ENCODE measurements at places on chromosomes 1 and 21.

- no peak for DNase-seq
These were observed 78.4 kb downstream of the OLFM3 start for GRCh38 chr1:101918277-101918676.

DNA sequence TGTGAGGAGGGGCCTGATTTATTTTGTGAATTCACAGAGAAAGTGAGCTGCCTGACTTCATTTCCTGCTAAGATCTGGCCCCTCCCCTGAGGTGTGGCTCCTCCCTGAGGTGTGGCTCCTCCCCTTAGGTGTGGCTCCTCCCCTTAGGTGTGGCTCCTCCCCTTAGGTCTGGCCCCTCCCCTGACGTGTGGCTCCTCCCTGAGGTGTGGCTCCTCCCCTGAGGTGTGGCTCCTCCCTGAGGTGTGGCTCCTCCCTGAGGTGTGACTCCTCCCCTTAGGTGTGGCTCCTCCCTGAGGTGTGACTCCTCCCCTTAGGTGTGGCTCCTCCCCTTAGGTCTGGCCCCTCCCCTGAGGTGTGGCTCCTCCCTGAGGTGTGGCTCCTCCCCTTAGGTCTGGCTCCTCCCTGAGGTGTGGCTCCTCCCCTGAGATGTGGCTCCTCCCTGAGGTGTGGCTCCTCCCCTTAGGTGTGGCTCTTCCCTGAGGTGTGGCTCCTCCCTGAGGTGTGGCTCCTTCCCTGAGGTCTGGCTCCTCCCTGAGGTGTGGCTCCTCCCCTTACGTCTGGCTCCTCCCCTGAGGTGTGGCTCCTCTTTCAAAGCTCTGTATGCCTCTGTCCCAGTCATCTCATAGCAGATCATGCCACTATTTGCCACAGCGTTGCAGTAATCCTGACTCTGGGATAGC lies 26.9 kb upstream of the LRRC3 start:
- DNase-seq: peak; percentile 2

GRCh38 chr1:221442056-221442455 lies 299.8 kb downstream of the DUSP10 start:
- DNase-seq: no peak

DNA sequence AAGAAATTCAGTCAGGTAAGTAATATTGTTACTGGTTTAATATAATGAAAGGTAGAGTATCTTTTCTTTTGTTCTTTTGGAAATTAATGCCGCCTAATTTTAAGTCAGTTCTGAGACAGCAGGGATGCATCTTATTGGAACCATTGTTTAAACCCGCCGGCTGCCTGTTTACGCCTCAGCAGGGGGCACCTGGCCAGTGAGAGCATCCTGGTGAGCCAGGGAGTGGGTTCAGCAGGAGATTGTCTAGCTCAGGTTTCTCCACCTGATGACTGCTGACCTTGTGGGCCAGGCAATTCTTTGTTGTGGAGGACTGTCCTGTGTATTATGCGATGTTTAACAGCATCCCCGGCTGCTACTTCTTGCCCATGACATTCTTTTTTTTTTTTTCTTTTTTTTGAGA lies 30.2 kb downstream of the CHAF1B start:
- no peak for DNase-seq

DNA sequence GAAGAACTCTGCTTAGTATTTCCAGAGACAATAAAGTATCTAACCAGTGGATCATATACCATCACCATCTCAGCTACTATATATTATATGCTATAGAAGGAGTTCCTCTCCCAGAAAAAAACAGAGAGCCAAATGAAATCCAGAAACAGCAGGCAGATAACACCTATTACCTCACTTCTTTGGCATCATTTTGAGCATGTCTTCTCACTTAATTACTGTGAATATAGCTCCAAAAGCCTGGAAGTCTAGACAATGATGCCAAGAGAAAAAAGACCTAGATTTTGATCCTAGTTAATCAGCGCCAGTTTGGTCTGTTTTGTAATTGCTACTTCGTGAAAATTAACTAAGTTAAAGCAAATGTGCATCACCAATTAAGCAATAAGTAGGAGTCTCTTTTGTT lies 131.3 kb downstream of the EIF4G3 start:
- no peak for DNase-seq

DNA sequence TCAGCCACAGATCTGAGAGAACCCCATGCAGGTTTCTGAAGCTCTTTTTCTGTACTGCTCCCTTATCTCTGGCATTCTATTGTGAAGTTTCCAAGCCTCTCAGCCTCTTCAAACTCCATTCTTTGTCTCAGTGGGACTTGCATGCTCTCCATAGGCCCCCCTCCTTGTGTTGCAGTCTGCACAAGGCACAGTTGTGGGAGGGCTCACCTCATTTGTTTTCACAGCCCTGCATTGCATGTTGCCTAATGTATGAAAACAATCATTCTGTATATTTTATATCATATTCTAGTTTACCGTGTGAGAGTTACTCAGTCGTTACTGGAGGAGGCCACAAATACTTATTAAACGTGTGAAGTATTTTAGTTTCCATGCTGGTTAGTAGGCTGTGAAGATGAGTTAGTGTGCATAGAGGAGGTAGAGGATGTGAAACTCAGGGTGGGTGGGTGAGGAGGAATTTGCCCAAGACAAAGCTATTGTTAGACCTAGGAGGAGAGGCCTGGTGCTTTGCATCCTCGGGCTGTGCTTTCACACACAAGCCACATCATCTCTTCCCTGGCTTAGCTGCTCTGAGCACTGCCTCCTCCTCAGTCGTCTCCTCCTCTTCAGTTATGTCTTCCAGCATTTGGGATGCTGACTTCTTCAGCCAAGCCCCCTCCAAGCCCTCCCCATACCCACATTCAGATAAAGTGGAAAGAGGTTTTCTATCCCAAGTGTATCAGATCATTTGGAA lies 7.8 kb upstream of the CHI3L2 start:
- DNase-seq: no peak

DNA sequence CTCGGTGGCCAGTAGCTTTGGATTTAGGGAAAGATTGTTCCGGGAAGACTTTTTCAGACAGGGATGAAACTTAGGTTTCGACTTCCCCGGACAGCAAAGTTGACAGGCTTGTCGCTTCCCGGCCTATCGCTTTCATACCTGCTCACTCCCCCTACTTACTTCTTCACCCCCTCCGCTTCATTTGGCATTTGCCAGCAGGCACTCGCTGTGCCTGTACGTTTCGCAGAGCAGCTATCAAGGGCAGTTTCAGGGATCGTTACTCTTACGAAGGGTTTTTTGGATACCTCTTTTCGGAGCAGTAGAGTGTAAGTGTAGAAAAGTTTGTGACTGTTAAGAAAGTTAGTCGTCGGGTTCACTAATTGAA lies 393 bp downstream of the BLZF1 start:
- no peak for DNase-seq

DNA sequence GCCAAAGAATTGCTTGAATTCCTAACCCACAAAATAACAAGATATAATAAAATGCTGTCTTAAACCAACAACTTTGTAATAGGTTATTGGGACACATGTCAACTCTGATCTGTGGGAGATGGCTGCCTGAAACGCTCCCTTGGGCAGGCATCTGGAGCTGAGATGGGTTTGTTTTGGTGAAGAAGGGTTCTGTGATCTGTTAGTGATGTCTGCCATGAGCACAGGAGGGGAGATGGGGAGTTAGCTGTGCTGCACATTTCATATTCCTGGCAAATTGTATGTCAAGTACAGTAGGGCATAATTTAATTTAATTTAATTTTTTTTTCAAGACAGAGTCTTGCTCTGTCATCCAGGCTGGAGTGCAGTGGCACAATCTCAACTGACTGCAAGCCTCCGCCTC lies 34.2 kb upstream of the IFNLR1 start:
- DNase-seq: no peak

- DNase-seq: no peak
These were observed 86.8 kb downstream of the TGFBR3 start for GRCh38 chr1:91799159-91799558.

DNA sequence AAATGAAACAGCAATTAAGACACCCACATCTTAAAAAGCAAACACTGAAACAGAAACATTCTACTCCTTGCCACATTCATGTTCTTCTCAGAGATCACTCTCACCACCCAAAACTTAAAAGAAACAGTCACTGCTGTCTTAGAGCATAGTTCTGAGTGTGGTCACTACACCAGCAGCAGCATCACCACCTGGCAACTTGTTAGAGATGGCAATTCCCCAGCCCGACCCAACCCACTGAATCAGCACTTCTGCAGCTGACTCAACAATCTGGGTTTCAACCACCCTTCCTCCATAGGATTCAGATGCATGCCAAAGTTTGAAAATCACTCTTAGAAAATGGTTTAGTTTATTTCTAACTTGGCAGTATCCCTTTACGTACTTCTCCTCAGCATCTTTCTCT lies 126.1 kb downstream of the CDC42BPA start:
- DNase-seq: peak; percentile 69

DNA sequence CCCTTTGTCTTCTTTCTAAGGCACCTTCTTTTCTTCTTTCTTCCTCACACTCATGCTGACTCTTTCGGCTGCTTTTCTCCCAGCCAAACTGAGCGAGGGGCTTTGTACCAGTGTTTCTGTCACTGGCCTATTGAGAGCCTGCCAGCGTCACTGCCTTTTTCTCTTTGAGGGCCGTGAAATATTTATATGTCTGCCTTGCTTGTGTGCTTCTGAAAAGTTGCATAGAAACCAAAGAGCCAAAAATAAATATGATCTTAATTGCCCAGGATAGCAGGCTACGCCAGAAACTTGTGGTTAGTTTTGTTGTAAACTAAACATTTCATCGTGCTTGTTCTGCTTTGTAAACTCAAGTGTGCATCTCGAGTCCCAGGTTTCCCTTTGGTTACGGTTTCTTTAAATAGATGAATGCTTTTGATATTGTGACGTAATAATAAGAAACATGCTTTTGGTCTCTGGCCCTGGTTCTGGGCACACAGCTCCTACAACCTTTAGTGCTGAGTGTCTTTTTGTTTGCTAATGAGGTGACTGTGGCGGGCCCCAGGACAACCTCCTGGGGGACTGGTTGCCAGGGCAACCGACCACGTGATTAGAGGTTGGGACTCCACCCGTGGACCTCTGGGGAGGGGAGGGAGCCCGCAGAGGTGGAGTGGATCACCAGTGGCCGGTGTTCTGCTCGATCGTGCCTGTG lies 10.8 kb downstream of the SLC37A1 start:
- DNase-seq: peak; percentile 94

DNA sequence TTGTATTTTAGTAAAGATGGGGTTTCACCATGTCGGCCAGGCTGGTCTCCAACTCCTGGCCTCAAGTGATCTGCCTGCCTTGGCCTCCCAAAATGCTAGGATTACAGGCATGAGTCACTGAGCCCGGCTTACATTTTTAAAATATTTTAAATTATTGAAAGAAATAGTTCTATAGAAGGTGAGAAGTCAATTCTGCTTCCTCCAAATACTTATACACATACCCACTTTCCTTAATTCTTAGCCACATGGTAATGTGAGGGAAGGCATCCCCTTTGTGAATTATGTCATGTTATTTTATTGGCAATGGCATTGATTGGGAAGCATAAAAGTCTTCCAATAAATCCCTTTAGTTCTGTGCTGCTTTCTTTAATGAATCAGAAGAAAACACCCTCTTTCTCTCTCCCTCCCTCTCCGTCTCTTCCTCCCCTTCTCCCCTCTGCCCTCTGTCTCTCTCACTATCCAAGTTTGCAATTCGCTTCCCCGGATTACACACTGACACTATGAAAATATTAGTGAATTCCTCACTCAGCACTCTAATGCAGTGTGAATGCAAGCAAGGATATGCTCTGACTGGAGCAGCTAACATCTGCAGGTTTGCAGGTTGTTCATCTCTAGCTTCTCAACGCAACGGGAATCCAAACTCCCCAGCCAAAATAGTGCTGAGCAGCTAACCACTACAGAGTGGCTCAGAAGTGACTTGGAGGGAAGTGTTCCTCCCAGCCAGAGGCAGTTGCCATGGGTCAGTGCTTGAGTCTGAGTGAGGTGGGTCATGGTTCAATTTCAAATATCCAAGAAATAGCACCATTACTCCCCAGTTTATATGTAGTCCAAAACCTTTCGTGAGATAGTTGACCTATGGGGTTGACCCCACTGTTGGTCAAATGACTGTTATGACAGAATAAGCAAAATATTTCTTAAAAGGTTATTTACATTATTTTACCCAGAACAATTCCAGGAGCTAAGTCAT lies 77.8 kb upstream of the CD55 start:
- DNase-seq: no peak

DNA sequence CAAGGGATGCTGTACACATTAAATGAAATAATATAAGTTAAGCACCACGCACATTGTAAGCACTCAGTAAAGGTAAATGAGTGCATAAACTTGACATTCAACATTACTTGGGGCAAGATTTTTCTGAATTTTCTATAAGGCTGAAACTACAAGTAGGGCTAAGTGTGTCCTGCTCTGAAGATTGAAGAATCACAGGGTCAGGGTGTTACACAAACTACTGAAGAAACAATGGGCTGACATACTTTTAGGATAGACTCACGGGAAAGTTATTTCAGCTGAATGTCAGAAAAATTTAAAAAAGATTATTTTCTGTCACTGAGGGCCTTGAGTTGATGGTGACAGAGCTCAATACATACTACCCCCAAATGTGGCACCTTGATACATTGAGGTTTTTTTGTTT lies 644.2 kb upstream of the PLXNA2 start:
- DNase-seq: no peak

GRCh38 chr21:39641827-39642450 lies 29.2 kb downstream of the B3GALT5 start:
- DNase-seq: no peak

DNA sequence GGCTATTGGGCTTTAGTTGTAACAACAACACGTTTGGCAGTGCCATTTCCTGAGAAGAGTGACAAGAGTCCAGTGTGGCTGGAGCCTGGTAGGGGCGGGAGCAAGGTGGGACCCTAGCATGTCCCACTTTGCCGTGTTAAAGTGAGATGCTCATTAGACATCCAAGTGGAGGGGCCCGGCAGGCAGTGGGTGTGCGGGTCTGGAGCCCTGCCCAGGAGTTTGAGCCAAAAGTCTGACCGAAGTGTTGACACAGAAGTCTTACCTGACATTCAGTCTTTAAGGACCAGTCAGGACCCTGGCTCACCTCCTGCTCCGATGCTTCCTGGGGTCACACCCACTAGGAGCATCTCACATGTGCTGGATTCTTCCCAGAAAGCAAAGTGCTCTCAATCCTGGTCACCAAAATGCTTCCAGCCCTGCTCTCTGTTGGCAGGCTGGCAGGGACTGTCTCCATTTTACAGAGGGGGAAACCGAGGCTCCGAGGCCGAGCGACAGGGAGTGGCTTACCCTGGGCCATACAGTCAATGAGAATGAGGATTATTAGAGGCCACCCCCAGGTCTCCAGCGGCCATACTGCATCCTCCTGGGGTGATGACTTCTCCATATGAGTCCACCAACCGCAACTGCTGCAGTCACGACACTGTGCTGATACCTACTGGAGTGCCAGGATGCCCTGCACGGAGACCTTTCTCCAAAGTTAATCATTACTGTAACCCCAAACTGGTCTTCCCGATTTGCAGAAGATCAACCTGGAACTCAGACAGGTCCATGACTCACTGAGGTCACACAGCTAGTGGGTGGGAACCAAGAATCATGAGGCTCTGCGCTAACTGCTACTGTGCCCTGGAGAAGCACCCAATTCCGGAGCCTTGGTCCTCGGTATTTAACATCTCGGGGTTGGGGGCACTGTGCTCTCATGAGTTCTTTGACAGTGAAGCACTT lies 112.7 kb downstream of the PRDM2 start:
- no peak for DNase-seq
